ENCODE measurements at places on chromosomes 7 and 10.
A peak's percentile ranks its signal among the peaks of the same experiment; 100 is the strongest.

GRCh38 chr7:149423449-149424110 lies 37.3 kb downstream of the ZNF777 start:
- no peak overlapping the region for H3K27ac ChIP-seq
- DNase-seq: no peak
- H3K36me3 ChIP-seq: no peaks in the 10 kb centered on the region
- H3K4me1 ChIP-seq: peaks cover 11% of the 10 kb centered on the region

- DNase-seq: no peak
- no peak overlapping the region for H3K27ac ChIP-seq
- no peaks in the 10 kb centered on the region for H3K4me1 ChIP-seq
- no peak overlapping the region for H3K4me3 ChIP-seq
- H3K36me3 ChIP-seq: peaks cover 12% of the 10 kb centered on the region
- H3K27me3 ChIP-seq: no peaks in the 10 kb centered on the region
Observed at GRCh38 chr7:135414850-135415439, 95.0 kb downstream of the CNOT4 start.

- no peaks in the 10 kb centered on the region for H3K36me3 ChIP-seq
- H3K27me3 ChIP-seq: no peaks in the 10 kb centered on the region
- DNase-seq: no peak
- H3K27ac ChIP-seq: no peak overlapping the region
Observed at GRCh38 chr7:92968502-92968901, 132.1 kb upstream of the CDK6 start.

GRCh38 chr10:25047591-25048301 lies 31.3 kb downstream of the THNSL1 start:
- DNase-seq: peak; percentile 8
- no peaks in the 10 kb centered on the region for H3K36me3 ChIP-seq
- H3K4me3 ChIP-seq: no peak overlapping the region
- H3K27ac ChIP-seq: no peak overlapping the region
- peaks cover 6% of the 10 kb centered on the region for H3K4me1 ChIP-seq

GRCh38 chr10:78659598-78659967 lies 409.2 kb upstream of the ZMIZ1 start:
- no peak overlapping the region for H3K4me3 ChIP-seq
- no peaks in the 10 kb centered on the region for H3K4me1 ChIP-seq
- H3K27ac ChIP-seq: no peak overlapping the region
- H3K36me3 ChIP-seq: no peaks in the 10 kb centered on the region
- DNase-seq: no peak
- H3K27me3 ChIP-seq: no peaks in the 10 kb centered on the region

- no peak for DNase-seq
- H3K4me1 ChIP-seq: no peaks in the 10 kb centered on the region
- H3K27me3 ChIP-seq: no peaks in the 10 kb centered on the region
- H3K4me3 ChIP-seq: no peak overlapping the region
- H3K27ac ChIP-seq: no peak overlapping the region
- H3K36me3 ChIP-seq: no peaks in the 10 kb centered on the region
Observed at GRCh38 chr7:104535841-104536240, 207.4 kb downstream of the LHFPL3 start.

- no peak overlapping the region for H3K4me3 ChIP-seq
- no peaks in the 10 kb centered on the region for H3K36me3 ChIP-seq
- DNase-seq: no peak
- no peak overlapping the region for H3K27ac ChIP-seq
- no peaks in the 10 kb centered on the region for H3K4me1 ChIP-seq
- H3K27me3 ChIP-seq: peaks cover 7% of the 10 kb centered on the region
Observed at GRCh38 chr10:130778166-130778545, 533.4 kb downstream of the TCERG1L start.

- no peak overlapping the region for H3K4me3 ChIP-seq
- H3K27me3 ChIP-seq: no peaks in the 10 kb centered on the region
- DNase-seq: no peak
- no peaks in the 10 kb centered on the region for H3K36me3 ChIP-seq
- H3K4me1 ChIP-seq: no peaks in the 10 kb centered on the region
Observed at GRCh38 chr7:96679886-96680285, 29.8 kb downstream of the SEM1 start.

DNA sequence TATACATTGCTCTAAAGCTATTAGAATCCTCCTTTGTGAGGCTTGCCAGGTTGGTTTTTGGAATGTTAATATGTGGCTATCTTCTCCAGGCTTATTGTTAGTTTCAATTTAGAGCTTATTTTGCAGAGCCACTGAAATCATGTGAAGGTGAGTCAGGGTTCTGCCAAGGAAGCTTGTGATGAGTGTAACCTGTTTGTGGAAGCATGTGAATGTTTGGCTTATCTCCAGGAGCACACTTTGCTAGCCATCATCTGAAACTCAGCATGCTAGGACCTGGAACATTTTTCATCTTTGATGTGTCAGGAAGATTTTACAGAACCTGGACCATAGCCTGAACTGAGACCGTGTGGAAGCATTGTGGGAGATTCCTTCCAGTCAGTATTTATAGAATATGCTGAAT lies 197.3 kb downstream of the PPP1R9A start:
- H3K27me3 ChIP-seq: no peaks in the 10 kb centered on the region
- no peak overlapping the region for H3K4me3 ChIP-seq

DNA sequence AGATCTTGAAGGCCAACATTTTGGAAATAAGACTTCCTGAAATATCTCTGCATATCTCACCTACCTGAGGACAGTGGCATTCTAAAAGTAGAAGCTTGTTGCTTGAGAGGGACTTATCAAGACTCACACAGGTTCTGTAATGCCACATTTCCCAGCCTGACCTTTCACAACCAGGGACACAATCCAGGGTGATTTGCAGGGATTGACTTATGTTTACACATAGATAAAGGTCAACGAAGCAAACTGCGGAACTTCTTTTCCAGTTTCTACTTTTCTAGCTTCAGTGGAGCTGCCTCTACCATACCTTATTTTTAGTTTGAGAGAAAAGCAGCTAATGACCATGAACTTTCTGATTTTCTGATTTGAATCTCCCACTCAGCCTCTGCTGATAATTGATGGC lies 148.7 kb downstream of the SLC16A9 start:
- DNase-seq: no peak
- H3K4me3 ChIP-seq: no peak overlapping the region
- no peaks in the 10 kb centered on the region for H3K36me3 ChIP-seq
- no peaks in the 10 kb centered on the region for H3K4me1 ChIP-seq
- no peaks in the 10 kb centered on the region for H3K27me3 ChIP-seq

- H3K27me3 ChIP-seq: no peaks in the 10 kb centered on the region
- no peak overlapping the region for H3K4me3 ChIP-seq
- no peaks in the 10 kb centered on the region for H3K4me1 ChIP-seq
- DNase-seq: no peak
Observed at GRCh38 chr7:122261442-122261841, 43.1 kb downstream of the FEZF1 start.

GRCh38 chr7:33981226-33981625 lies 75.9 kb downstream of the BMPER start:
- H3K27me3 ChIP-seq: no peaks in the 10 kb centered on the region
- no peak overlapping the region for H3K27ac ChIP-seq
- no peaks in the 10 kb centered on the region for H3K36me3 ChIP-seq
- H3K4me3 ChIP-seq: no peak overlapping the region
- no peaks in the 10 kb centered on the region for H3K4me1 ChIP-seq

GRCh38 chr7:2168615-2169311 lies 64.0 kb downstream of the MAD1L1 start:
- H3K36me3 ChIP-seq: peaks cover 5% of the 10 kb centered on the region
- no peaks in the 10 kb centered on the region for H3K27me3 ChIP-seq
- no peak for DNase-seq
- H3K27ac ChIP-seq: no peak overlapping the region
- peaks cover 9% of the 10 kb centered on the region for H3K4me1 ChIP-seq
- H3K4me3 ChIP-seq: no peak overlapping the region

DNA sequence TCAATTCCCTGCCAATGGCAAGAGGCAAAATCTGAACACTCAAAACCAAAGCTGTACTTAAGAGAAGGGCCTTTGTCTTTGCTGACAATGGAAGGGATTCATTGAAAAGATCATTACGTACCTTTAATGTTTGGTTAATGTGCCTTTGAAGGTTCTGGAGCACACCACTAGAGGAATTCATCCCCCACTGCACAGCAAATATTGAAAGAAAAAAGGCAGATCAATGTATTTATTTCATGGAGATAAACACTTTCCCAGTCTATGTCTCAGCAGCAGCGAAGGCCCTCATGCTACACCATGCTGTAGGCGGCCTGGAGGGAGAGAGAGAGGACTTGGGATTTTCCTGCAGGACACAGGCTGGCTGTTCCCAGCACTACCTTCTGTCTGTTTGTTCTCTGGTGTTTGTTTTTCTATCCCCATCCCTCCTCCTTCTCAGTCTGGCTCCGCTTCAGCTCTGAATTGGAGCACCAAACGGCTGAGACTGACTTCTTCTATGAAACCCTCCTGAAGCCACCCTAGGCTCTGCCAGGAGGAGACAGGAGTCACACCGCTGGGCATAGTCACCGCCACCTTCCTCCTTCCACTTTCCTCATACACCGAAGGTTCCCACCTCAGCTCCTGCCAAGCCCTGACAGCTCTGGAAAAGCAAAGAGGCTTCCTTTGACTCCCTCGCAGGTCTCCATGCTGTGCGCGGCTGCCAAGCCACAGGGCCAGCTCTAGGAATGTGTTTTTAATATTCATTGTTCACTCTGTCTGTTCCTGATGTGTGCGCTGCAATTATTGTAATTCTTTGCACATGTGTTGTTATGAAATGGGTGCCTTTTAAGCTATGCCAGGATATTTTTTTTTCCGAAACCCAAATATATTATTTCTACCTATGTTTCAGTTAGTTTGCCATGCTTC lies 301.5 kb downstream of the FZD1 start:
- H3K4me3 ChIP-seq: no peak overlapping the region
- H3K27ac ChIP-seq: no peak overlapping the region
- no peaks in the 10 kb centered on the region for H3K4me1 ChIP-seq
- H3K36me3 ChIP-seq: no peaks in the 10 kb centered on the region
- no peaks in the 10 kb centered on the region for H3K27me3 ChIP-seq

GRCh38 chr7:4693749-4694148 lies 11.7 kb downstream of the FOXK1 start:
- no peaks in the 10 kb centered on the region for H3K27me3 ChIP-seq
- peaks cover 43% of the 10 kb centered on the region for H3K4me1 ChIP-seq
- no peak for DNase-seq
- H3K4me3 ChIP-seq: no peak overlapping the region
- H3K36me3 ChIP-seq: no peaks in the 10 kb centered on the region

GRCh38 chr7:138887085-138887710 lies 89.2 kb upstream of the ATP6V0A4 start:
- DNase-seq: no peak
- H3K27me3 ChIP-seq: no peaks in the 10 kb centered on the region
- H3K36me3 ChIP-seq: no peaks in the 10 kb centered on the region
- no peaks in the 10 kb centered on the region for H3K4me1 ChIP-seq

- H3K27ac ChIP-seq: no peak overlapping the region
- no peaks in the 10 kb centered on the region for H3K27me3 ChIP-seq
- DNase-seq: peak; percentile 28
Observed at GRCh38 chr7:98204670-98205069, 6.6 kb upstream of the BHLHA15 start.

- no peaks in the 10 kb centered on the region for H3K36me3 ChIP-seq
- no peak overlapping the region for H3K4me3 ChIP-seq
- H3K4me1 ChIP-seq: peaks cover 19% of the 10 kb centered on the region
- no peak for DNase-seq
Observed at GRCh38 chr7:131530137-131530536, 26.3 kb downstream of the PODXL start.

DNA sequence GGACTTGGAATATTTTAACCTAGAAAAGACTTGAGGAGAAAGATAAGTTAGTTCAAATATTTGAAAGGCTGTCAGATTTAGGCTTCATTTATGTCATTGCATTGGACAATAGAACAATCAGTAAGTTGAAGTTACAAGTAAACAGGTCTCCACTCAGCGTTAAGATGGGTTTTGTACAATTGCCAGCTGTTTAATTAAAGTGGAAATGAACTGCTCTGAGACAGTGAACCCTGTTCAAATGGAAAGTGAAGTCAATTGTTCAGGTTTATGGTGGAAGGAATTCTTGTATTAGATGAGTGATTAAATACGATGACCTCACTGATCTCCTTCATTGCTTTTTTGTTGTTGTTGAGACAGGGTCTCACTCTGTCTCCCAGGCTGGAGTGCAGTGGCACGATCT lies 151.7 kb downstream of the PLXDC2 start:
- no peak for DNase-seq
- no peak overlapping the region for H3K27ac ChIP-seq
- H3K4me3 ChIP-seq: no peak overlapping the region
- H3K27me3 ChIP-seq: no peaks in the 10 kb centered on the region
- no peaks in the 10 kb centered on the region for H3K36me3 ChIP-seq
- no peaks in the 10 kb centered on the region for H3K4me1 ChIP-seq

DNA sequence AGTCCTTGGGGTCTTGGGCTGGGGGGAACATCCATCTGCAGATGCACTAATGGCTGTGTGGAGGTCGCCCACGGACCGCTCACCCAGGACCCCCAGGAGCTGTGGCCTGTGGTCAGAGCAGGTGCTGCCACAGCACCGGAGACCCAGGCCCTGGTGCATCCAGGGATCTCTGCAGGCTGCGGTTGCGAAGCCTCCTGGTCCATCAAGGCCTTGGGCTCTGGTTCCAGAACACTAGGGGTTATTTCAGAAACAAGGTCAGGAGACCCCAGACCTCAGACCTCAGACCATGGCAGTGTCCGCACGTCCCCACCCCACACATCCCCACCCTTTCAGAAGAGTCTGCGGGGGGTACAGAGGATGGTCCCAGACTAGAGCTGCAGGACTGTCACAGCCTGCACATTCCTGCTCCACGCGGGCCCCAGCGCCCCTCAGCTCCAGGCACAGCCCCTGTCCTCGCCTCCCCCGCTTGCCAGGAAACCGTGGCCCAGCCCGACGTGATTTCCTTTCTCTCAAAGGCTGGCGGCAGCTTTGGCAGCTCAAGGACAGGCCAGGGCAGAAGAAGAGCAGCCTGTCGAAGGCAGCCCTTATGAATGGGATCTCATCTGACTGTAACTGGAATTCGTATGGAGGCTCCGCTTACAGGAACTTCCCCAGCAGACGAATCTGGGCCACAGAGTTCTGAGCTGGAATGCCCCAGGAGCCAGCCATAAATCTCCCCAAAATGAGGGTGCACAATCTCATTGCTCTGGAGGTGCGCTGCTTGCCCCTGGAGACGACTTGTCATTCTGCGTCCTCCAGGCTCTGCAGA lies 136.2 kb upstream of the RET start:
- H3K4me3 ChIP-seq: no peak overlapping the region
- no peak overlapping the region for H3K27ac ChIP-seq
- H3K27me3 ChIP-seq: peaks cover 9% of the 10 kb centered on the region
- peak; percentile 45 for DNase-seq
- no peaks in the 10 kb centered on the region for H3K4me1 ChIP-seq

GRCh38 chr7:69588773-69589172 lies 9.5 kb upstream of the AUTS2 start:
- H3K36me3 ChIP-seq: no peaks in the 10 kb centered on the region
- H3K27ac ChIP-seq: no peak overlapping the region
- peaks cover 4% of the 10 kb centered on the region for H3K27me3 ChIP-seq
- no peaks in the 10 kb centered on the region for H3K4me1 ChIP-seq
